ENCODE measurements at places on chromosomes 3 and 15.

DNA sequence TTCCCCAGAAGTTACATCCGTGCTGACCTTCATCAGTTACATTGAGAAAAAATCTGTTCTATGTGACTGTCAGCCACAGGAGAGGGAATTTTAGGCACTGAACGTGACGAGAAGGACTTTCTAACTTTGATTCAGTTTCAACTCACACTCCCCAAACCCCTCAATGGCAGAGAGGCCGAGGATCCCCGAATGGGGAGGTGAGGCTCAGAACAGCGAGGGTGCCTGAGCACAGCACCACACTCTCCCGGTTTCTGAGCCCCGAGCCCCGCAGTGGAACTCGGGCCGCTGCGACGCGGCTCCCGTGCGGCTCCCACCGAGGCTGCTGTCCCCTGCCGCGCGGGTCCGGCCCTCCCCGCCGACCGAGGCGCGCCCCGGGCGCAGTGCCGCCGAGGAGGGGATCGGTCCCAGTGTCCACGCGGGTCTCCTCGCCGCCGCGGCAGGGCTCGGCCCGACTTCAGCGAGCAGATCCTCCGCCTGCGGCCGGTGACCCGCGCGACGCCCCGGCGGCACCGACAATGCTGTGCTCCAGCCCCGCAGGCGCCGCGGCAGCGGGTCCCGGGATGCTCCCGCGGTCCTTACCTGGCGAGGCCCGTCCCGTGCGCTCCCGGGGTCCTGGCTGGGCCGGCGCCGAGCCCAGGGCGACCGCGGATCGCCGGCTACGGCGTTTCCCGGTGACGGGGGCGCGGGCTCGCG, 439 bp downstream of the CTXND1 start:
- DNase-seq, result no peak

- DNase-seq, result peak; percentile 44
Measured at GRCh38 chr3:157127831-157128767, 31.8 kb downstream of the CCNL1 start.

DNA sequence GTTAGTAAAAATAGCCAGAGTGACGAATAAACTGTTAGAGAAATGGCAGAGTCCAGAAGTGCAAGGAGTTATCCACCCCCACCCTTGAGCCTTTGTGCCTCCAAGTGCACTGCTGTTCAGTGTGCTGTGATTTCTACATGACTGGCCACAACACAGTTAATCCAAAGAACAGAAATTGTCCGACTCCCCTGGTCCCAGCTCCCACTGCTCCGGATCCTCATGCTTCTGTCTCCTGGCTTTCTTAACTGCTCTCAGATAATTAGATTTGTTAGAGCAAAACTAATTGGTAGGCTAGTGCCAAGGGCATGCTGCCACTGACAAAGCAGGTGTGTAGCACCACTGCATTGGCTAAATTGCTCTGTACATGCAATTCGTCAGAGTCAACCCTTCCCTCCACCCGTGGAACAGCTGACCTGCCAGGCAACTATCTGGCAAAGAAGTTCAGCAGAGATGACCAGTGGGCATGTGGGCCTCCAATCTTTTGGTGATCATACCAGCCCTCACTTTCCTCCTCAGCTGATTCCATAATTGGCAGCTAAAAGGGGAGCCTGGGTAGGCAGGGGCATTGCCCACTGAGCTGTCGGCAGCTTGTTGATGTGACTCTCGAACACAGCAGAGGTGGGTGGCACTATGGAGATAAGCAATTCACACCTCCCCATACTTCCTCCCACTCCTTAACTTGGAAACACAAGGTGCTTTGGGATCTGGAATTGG, 18.9 kb upstream of the ACAP2 start:
- no peak for DNase-seq

DNA sequence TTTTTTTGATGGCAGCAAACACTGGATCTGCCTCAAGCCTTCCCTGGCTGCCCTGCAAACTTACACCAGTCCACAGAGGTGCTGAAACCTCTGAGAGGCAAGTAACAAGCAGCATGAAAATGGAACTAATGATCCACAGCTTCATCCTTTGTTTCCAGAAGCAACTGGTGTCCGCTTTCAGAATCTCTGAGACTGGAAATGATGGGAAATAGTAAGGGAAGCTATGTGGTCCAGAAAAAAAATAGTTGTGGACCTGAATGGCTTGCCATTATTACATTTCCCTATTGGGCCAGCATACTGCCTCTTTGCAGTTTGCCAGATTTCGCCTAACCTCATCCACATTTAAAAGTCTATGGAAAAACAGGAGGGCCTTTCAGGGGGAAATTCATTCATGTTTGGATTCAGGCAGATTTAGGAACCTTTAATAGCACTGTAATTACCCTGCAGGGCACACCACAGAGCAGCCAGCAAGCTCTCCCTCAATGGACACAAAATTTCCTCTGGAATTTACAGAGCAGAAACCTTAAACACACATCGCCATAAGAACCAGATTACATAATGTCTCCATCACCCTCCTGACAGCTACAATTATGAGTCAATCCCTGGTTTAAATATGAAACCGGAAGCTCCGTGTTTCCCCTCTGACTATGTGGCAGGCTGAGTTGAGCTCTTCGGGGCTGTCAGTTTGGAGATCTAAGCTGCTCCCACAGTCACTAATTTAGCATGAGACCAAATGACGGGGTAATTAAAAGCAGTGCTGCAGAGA, 134.4 kb downstream of the TMCO5A start:
- DNase-seq, result no peak

DNA sequence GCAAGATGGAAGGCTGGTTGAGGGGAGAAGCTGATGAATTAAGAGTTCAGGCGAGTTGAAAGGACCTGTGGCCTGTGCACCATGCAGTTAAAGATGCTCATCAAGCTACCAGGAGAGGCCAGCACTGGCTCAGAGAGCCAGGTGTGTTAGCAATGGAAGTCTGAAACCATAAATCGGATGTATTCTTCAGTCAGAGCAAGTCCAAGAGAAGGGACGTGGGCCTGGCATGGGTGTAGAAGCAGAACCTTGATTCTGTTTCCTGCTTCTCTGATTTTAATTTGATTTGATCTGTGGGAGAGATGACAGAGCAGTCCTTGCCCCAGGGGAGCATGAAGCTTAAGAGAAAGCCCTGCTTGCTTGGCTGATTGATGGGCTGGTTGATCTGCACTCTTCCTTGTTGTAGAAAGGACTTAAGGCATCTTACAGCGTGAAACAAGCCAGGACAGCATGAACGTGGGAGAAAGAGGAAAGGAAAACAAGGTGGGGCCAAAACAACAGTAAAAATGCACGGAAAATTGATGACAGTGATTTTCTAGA, 10.9 kb downstream of the TM6SF1 start:
- no peak for DNase-seq

DNA sequence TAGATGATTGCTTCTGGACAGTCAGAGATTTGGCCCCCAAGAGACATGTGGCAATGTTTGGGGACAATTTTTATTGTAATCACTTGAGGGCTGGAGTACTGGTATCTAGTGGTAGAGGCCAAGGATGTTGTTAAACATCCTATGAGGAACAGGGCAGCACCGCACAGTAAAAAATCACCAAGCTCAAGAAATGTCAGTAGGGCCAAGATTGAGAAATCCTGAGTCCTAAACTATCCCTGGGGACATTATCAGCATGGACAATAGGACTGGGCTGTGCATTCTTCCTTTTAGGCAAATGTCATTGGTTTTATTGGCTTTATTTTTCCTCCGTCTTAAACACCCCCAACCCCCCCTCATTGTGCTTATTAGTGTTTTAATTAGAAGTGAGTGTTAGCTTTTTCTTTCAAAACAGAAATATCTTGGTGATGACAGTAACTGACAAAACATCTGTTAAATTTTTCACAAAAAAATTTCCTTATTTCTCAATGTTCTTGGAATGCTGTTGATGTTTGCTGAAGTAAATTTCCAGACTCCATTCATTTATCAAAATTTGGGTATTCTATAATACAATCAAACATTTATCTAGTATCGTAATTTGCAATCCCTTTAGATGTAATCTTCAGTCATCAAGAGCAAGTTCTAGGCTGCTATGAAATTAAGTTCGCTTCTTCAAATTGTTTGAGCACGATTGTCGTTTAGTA, 944.4 kb downstream of the VGLL3 start:
- DNase-seq, result no peak

GRCh38 chr15:54722342-54722986, 474.3 kb downstream of the RSL24D1 start:
- DNase-seq, result no peak

- no peak for DNase-seq
Measured at GRCh38 chr3:191521055-191521454, 60.1 kb downstream of the PYDC2 start.

- DNase-seq, result no peak
Measured at GRCh38 chr3:122987231-122987630, 40.3 kb downstream of the SEMA5B start.

DNA sequence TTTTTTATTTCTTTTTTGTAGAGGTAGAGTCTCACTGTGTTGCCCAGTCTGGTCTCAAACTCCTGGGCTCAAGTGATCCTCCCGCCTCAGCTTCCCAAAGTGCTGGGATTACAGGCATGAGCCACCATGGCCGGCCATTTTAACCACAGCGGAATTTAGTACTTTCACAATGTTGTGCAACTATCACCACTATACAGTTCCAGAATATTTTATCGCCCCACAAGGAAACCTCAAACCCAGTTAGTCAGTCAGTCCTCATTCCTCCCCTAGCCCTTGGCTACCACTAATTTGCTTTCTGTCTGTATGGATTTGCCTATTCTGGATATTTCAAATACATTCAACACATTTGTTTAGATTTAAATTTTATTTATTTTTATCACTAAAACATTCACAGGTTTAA, 15.5 kb upstream of the HOMER2 start:
- no peak for DNase-seq

GRCh38 chr3:84755860-84756259, 202.9 kb upstream of the CADM2 start:
- DNase-seq, result no peak

DNA sequence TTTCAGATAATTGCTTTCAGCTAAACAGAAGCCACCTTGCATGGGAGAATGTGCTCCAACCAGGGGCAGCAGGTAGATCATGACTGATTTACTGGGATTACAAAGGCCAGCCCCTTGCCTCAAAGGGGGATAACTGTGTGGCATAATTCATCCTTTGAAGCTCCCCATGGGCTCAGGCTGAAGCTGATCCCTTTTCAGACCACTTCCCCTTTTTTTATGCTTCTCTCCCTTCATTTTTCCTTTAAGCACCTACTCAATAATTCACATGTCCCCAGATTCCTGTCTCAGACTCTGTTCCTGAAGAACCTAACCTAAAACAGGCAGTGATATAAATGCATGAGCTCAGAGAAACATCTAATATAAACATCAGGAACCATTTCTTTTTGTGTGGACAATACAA, 8.2 kb upstream of the MYRIP start:
- DNase-seq, result no peak

Measured in stimulated activated CD4-positive, alpha-beta T cell treated with anti-CD3 and anti-CD28 coated beads, Interleukin-2, amount 100 ng/mL, for 4 hours (primary cell).